Effector CD8-positive, alpha-beta T cell (primary cell): ENCODE measurements at places on chromosomes 13 and 19.

DNA sequence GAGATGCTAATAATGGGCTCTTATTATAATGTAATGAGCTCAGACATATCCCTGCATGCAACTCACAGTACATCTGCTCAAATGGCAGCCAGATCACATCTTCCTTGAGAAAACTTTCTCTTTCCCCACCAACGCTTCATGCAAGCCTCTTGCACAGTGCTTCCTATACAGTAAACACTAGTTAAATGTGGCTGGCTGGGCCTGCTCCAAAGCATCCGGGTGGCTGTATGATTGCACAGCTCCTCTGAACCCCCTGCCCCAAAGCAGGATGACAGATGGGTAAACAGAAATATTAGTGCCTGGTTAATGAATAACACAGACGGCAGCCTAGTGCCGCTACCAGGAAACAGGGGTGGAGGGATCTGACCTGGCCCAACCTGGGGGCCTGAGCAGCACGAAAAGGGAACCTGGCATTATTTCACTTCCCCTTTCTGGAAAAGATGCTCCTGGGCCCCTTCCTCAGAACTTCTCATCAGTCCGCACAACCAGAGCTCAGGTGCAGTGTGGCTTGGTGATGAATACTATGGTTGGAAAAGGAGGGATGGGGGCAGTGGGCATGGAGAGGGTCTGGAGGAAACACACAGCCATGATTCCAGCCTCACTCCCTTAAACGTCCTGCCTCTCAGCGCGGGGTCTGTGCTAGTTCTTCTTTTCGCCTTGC lies 10.8 kb downstream of the FFAR2 start:
- no peak for DNase-seq

DNA sequence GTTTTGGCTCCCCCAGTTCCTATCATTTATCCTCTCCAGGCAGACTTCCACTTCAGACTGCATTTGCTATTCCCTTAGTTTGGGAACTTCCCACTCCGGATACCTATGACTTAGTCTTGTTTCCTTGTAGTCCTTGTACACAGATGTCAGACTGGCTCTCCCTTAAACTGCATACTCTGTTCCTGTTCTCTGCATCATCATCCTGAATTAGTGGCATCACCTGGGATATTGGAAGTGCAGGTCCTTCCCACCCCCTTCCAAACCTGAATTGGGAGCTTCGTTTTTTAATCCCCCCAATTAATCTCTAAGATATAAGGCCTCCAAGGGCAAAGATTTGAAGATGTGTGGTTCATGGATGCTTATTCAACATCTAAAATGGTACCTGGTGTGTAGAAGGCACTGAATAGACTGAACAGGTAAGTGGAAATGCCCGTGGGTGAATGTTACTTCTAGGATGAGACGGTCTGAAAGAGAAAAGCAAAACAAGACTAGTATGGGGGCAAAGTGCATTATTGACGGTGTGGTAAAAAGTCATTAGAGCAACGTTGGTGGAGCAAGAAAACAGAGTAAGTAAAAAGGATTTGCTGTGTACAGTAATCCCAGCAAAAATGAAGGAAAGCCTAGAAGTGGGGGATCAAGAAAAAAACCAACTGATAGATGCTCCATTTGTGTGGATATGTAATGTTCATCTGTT lies 9.6 kb downstream of the MIR17HG start:
- DNase-seq: no peak

DNA sequence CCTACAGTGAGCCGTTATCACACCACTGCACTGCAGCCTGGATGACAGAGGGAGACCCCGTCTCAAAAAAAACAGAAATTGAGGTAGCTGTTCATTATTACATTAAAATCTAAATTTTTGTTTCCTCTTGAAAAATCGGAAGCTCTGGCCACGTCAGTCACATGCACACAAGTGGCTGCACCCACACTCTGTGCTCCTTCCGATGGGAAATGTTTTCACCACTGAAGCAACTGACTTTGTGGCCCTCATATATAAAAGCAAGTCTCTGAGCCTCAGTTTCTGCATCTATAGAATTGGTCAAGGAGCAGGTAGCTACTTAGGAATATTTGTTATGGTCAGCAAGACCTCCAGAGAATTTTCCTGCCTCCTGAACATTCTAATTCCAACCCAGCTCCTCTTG lies 4.5 kb downstream of the LRRC25 start:
- no peak for DNase-seq

- no peak for DNase-seq
Measured at GRCh38 chr13:90912247-90912646, 435.2 kb upstream of the MIR17HG start.

DNA sequence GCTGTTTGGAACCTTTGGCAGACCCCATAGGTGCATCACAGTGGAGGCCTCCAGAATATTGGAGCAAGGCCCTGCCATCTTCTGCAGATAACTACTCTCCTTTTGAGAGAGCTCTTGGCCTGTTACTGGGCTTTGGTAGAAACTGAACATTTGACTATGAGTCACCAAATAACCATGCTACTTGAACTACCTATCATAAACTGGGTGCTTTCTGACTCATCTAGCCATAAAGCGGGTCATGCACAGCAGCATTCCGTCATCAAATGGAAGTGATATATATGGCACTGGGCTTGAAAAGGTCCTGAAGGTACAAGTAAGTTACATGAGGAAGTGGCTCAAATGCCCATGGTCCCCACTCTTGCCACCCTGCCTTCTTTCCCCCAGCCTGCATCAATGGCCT lies 782.5 kb upstream of the SLITRK6 start:
- no peak for DNase-seq

- DNase-seq: no peak
Measured at GRCh38 chr19:30621326-30621920, 249.2 kb downstream of the ZNF536 start.

DNA sequence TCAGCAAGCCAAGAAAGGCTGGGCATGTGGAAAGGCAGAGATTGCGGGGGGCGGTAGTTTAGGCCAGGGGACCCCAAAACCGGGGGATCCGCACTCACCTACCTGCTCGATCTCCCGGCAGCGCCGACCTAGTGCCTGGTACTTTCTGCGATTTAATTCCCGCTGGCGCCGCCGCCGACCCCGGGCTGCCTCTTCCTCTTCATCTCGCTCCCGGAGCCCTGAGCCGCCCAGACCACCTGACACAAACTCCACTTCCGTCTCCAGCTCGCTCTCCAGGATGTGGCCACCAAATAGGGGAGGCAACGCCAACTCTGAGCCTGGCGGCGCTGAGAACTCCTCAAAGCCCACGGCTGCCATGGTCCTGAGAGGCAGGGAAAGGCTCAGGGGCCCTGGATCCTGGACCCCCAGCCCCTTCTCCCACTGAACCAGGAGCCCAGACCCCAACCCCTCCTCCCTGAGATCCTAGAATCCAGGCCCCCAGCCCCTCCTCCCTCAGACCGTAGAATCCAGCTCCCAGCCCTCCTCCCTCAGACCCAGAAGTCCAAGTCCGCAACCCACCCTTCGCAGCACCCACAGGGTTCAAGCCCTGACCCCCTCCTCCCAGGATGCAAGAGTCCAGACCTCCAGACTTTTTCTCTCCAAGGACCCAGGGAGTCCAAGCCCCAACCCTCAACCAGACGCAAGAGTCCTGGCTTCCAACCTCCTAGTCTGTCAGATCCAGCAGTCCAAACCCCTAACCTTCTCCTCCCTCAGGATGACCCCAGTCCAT lies 933 bp downstream of the TFPT start:
- DNase-seq: peak; percentile 21

GRCh38 chr13:113651511-113652403 lies 6.2 kb downstream of the ATP4B start:
- DNase-seq: no peak

DNA sequence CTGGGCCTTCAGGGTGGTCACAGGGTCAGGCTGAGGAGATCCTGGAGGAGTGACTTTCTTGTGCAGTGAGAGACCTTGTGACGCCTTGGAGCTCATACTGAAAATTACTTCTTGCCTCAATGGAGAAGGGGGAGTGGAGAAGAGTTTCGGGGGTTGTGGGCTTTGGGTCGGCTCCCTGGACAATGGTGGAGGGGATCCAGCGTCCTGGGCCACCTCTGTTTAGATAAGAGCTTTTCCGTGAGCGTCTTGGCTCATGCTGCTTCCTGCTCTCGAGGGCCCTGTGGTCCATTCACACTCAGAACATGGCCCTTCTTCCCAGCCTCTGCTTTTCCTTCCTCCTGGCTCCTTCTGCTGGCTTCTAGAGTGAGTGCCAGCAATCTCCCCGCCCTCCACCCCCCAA lies 81.9 kb downstream of the FLT1 start:
- no peak for DNase-seq
